ENCODE measurements at places on chromosomes 12 and 14. TPM values are rescaled to one million over a fixed set of nuclear protein-coding genes. Genes with fewer than 3 reads are reported as not detected.

The GLT1D1 gene
- not detected for total RNA-seq

The KRT6C gene
- total RNA-seq = not detected

The AACS gene
- 35.6 TPM for total RNA-seq

The RPS6KA5 gene
- total RNA-seq = 3.6 TPM

The KRT2 gene
- total RNA-seq = not detected

The FAM186B gene
- total RNA-seq = 0.32 TPM

The IAPP gene
- total RNA-seq = not detected

The OTX2 gene
- total RNA-seq = not detected

The SERPINA1 gene
- not detected for total RNA-seq

The TEX52 gene
- total RNA-seq = not detected

All from epithelial cell of umbilical artery (primary cell).